ENCODE measurements at places on chromosomes 13 and 19.

- no peak for DNase-seq
Measured at GRCh38 chr13:113050734-113051431, 54.7 kb upstream of the F7 start.

DNA sequence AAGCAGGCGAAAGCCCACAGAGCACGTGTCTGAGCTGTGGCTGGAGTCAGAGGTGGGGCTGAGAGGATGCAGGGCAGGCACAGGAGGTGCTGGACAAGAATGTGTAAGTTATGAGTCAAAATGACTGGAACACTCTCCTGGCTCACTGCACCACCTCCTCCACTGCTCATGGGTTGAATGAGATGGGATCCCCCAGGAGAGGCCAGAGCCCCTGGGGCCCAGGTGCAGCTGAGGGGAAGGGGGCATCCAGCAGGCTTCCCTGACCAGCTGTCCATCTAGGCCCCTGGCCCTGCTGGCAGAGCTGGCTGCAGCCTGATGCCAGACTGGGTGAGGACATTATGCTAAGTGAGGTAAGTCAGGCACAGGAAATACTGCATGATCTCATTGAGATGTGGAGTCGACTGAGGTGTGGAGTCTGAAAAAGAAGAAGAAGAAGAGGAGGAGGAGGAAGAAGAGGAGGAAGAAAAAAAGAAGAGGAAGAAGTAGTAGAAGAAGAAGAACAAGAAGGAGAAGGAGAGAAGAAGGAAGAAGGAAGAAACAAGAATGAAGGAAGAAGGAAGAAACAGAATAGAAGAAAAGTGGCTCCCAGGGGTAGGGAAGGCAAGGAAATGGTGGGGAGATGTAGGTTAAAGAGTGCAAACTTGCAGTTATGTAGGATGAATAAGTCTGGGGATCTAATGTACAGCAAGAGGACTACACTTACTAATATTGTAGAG, 747.4 kb downstream of the UQCRFS1 start:
- DNase-seq: no peak

- DNase-seq: no peak
Measured at GRCh38 chr13:53622456-53622855, 593.8 kb downstream of the OLFM4 start.

- no peak for DNase-seq
Measured at GRCh38 chr13:82407321-82407720, 1475.0 kb downstream of the SLITRK1 start.

- no peak for DNase-seq
Measured at GRCh38 chr13:60959427-60959826, 456.2 kb downstream of the PCDH20 start.

DNA sequence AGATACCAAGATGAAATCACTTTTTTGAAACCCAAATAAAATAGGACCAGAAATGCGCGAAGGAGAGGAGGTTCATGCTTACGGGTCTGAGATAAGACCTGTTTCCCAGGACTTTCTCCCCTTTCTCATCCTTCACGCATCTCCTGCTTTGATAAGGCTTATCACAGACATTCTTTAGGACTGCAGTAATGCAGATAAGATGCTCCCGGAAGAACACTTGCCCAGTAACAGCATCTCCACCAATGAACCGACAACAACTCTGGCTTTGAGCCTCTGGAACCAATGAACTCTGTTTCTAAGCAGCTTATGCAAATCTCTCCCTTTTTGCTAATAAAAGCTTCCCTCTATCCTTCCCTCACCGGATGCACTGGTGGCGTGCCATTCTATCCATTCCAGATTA, 783.4 kb upstream of the ARGLU1 start:
- no peak for DNase-seq

DNA sequence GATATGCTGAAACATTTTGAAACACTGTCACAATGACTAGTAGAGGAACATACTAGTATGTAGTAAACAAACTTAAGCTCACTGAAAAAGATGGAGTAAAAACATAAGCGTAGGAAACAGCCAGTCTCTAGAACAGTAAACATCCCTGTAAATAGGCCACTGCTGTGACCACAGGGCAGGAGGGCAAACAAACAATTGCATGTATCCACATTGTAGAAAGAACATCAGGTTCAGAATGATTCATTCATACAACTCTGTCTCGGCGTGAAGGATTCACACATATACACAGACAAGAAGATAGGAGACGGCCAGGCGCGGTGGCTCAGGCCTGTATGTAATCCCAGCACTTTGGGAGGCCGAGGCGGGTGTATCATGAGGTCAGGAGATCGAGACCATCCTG, 390.1 kb downstream of the IRS2 start:
- no peak for DNase-seq

DNA sequence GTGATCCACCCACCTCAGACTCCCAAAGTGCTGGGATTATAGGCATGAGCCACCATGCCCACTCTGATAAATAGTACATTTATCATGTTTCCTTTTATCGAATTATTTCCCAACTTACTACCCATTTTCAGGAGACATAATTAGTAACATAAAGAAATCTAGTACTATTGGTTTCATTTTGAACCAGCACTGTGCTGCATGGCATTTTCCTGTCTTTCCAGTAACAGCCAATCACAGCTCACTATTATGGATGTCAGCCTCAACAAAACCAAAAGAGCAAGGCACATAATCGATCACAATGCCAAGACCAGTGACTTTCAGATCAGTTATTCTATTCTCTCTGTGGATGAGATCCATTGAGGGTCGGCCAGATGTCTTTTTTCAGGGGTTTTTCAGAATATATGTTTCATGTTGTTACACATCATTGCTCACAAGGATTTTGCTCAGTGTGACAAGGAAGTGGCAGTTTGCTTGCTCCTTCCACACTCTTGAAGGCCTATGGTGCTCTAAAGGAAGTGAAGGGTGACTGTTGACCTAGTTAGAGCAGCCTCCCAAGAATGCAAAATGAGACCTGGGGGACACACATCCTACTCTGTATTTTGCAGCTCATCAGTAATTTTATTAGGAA, 233.4 kb downstream of the KCNRG start:
- no peak for DNase-seq

DNA sequence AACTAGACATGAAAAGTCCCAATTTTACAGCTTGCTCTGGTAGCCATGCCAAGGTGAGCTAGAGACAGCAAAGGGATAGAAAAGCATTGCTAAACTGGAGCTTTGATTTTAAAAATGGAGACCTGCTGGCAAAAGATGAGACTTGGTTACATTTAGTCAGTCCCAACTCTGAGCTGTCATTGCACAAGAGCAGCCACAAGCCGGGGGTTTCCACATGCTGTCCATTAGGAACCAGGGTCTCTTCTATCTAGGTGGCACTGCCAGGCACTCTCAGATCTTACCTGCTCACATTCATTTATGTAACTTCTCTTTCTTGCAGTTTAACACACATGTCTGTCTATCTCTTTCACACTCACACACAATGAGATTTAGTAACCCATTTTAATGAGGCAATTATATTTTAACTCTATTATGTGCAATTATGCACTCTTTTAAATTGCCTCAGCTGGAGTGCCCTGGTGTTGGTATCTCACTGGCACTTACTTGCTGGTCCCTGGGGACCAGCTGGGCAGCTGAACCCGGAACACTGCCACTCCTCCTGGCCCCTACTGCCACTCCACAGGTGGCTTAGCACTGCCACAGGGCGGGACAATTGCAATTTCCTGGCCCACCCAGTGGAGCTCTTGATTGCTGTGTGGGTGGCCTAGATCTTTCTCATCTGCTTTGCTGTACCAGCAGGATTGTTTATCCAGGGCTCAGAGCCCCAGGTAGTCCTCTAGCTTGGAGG, 112.5 kb downstream of the COG6 start:
- no peak for DNase-seq

DNA sequence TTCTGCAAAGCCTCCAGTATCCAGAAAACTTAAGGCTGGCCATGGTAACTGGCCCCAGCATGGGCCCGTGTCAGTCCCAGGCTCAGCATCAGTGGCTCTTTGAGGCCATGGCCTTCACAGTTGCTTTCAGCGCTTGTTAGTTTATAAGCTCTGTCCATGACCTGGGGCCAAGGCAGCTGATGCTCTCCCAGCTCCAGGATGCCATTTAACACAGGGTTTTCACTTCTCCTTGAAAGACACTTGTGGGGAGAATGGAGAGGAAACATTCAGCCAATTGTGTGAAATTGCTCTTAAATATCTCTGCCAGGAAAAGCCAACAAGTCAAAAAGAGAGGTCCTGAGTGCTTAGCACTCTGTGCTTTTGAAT, 321.3 kb downstream of the FOXO1 start:
- no peak for DNase-seq

DNA sequence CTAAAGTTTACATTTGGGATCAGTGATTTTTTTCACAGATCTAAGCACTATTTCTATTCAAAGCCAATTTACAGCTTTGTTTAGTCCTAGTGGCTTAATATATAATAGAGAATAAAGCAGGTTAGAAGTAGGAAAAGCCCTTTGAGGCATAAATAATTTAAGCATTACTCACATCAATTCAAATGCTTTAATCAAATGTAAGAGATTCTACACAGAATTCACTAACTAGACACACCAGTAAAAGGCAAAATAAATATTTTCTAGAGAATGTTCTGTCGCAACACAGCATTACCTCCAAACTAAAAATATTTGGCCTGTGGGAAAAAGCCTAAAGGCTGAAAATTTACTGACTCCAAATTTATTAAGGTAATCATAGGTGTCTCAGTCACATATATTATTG, 31.3 kb downstream of the KCTD12 start:
- DNase-seq: no peak

- no peak for DNase-seq
Measured at GRCh38 chr13:98144801-98145350, 2.0 kb downstream of the FARP1 start.

DNA sequence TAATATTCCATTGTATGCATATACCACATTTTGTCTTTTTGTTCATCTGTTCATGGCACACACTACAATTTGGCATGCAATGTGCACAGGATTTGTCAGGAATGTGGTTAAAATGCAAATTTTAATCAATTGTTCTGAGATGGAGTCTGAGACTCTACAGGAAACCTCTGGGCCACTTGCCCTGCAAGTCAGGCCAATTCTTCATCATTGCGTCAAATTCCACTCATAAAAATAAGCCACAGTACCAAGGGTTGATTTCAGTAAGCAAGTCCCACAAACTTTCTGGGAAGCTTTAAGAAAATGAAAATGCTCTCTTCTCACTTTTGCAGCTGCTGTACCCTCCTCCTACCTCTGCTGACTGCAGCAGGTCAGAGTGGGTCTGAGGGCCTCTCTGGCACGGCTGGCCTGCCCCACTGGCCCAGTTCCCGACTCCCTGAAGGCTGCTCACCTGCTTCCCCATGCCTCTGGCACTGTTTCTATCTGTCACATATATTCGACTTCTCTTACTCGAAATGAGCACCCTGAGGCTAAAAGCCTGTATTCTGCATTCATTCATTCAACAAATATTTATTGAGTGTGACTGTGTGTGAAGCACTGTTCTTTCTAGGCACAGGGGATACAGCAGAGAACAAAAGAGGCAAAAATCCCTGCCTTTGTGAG, 83.8 kb upstream of the WASF3 start:
- no peak for DNase-seq

GRCh38 chr19:6213266-6213595, 66.5 kb downstream of the MLLT1 start:
- DNase-seq: no peak

GRCh38 chr13:42378383-42378780, 106.4 kb downstream of the AKAP11 start:
- DNase-seq: no peak

DNA sequence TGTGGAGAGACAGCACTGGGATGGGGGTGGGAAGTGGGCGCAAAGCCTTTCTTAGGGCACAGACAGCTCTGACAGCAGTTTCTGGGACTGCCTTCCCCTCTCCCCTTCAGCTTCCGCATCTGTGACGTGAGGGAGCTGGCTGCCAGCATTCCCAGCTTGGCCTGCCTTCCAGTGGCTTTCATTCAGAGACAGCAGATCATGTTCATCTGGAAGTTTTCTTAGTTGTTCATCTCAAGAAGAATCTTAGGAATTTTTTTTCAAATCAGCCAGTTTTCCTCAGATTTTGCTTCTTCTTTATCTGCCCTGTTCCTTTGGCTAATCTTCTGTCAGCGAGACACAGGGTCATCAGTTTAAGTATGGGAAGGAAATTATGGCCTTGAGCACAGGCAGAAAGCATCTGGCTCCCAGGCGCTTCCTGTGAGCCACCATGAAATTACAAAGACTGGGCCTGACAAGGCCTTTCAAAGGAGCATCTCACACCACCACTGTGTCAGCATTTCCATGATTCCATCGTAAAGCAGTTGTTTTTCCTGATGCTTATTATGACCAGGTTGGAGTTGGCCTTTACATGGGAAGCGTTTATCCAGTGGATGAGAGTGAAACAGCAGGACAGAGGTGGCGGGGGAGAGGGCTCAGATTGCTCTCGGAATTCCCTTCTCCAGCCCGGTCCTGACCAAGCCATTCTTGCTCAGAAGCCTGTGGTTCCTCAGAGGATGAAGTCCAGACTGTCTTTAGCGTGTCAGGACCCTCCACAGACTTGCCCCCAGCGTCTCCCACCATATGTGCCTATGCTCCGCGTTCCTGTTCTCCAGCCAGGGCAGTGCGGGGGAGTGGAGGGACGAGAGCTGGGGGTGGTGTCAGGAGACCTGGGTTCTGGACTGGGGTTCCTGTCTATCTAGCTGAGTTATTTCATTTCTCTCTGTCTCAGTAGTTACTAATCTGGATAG, 43.6 kb downstream of the ARHGAP35 start:
- no peak for DNase-seq

- peak; percentile 68 for DNase-seq
Measured at GRCh38 chr13:27533155-27533643, 82.8 kb upstream of the MTIF3 start.

DNA sequence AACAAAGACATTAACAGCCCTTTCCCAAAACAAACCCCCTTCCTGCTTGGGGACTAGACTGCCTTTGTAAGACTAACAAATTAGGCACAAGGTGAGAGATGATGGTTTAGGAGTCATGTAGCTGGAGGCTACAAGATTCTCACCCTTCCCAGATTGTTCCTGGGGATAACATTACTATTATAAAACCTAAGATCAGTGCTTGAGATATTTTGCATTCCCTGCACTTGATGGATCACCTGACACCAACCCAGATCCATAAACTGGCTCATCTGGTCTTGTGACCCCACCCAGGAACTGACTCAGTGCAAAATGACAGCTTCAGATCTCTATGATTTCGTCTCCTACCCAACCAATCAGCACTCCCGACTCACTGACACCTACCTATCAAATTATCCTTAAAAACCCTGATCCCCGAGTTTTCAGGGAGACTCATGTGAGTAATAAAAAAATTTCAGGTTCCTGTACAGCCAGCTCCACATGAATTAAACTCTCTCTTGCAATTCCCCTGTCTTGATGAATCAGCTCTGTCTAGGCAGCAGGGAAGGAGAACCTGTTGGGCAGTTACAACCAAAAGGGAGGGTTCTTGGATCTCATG, 2.4 kb upstream of the ZNF616 start:
- no peak for DNase-seq

DNA sequence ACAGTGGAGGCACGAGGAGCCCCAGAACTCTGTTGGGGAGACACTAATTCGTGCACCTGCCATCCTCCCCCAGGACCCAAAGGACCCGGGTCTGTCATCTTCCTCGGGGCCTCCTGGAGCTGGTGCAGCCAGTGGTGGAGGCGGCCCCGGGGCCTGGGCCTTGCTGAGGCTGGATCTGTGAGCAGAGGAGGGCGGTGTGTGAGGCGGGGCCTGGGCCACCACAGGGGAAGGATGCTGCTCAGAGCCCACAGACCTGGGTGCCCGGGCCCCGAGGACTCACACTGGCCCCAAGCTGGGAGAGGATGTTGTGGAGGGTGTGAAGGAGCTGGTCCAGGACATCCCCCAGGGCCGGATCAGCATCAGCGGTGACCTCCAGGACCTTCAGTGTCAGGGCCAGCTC, 8.3 kb downstream of the IFNL3 start:
- peak; percentile 42 for DNase-seq

- DNase-seq: no peak
Measured at GRCh38 chr19:1018393-1018792, 2.5 kb downstream of the TMEM259 start.
